ENCODE measurements at places on chromosomes 11 and 22.

DNA sequence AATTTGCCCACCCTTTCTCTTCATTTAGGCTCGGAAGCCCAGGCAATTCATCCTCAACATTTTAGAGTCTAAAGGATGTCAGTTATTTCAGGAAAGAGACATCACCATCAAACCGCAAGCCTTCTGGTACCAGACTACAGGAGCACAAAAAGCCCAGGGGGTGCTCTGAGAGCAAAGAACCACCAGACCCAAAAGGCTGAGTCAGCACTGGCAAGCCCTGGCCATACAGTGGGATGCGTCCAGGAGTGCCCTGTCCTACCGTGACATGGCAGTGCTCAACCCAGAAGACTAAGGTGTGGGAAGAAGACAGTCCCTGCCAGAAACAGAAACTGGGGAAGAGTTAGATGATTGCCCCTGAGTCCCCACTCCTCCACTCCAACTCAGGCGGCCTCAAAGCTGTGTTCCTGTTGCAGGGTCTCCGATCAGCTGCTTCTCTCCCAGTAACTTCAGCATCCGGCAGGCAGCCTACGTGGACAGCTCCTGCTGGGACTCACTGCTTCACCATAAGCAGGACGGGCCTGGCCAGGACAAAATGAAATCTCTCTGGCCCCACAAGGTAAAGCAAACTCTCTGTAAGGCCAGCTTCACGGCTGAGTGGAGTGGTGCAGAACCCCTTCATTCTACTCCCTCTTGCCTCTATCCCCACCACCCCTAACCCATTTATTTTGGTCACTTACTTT is 1.5 kb downstream of the PANX3 start:
- DNase-seq = no peak

DNA sequence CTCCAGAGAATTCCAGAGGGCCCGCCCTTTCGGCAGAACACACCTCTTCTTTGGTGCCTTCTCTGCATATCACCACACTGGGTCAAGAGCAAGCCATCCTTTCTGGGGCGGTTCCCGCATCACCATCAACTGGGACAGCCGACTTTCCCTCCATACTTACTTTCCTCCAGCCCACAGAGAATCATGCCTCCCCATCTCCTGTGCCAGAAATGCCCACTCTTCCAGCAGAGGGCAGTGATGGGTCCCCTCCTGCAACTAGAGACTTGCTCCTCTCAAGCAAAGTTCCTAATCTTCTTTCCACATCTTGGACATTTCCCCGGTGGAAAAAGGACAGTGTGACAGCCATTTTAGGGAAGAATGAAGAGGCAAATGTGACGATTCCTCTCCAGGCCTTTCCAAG is 157.7 kb downstream of the C11orf91 start:
- peak; percentile 67 for DNase-seq

DNA sequence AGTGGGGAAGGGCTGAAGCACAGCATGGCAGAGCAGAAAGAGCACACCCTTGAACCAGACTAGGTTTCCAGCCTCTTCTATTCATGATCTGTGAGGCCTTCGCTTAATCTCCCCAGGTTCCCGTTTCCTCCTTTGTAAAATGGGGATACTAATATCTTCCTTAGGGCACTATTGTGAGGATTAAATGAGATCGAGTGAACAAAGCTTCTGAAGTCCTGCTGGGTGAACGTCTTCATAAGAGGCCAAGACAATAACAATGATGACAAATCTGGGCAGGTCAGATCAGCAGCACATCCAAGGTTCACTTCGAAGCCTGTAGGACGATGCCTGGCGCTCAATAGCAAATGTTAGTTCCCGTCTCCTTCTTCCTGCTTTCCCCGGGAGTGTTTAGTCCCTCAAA is 38.6 kb upstream of the ZBED5 start:
- no peak for DNase-seq

- DNase-seq = no peak
Observed at GRCh38 chr11:94669023-94669422, 99.1 kb upstream of the AMOTL1 start.

DNA sequence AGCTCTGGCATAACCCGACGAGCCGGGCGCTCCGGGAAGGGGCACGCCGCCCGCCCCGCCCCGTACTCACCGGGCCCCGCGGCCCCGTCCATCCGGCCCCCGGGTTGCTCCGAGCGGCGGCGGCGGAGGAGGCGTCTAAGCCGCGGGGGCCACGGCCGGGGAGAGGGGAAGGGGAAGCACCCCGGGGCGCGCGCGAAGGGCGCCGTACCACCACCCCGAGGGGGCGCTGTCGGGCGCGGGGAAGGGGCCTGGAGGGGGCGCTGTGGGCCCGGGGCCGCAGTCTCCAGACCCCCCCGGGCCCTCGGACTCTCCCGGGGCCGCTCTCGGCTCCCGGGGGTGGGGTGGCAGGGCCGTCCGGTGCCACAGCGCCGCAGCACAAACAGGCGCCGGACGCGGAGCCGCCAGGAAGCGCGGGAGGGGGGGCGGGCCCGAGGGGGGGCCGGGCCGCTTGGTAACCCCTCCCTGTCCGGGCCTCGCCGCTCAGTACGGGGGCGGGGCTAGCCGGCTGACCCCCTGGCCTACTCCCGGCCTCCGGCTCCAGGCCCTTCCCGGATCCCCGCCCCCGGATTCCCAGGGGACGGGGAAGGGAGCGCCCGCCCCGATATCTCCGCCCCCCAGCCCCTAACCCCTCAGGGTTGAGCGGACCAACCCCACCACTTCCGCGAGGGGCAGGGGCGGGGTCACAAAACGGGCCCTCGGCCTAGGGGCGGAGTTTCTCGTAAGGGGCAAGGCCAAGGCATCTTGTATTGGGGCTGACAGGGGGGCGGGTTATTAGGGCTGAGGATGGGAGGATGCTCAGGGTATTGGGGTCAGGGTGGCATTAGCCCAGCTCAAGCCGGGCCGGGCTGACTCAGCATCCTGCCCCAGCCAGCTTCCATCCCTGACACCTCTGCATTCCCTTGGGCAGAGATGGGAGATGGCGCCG is at the start of the genes EML3 and ROM1:
Gene EML3 (minus strand): TSS at position 410 of the 925 bp plus-strand sequence. CDS start 318 bp downstream, at position 92.
Gene ROM1 (plus strand): TSS at position 892 of the 925 bp plus-strand sequence. CDS start 25 bp downstream, at position 917.
- peak; percentile 94 for DNase-seq

- DNase-seq = no peak
Observed at GRCh38 chr11:74838188-74838587, 89.5 kb downstream of the RNF169 start.

GRCh38 chr22:42315392-42315756 is 44.9 kb upstream of the TCF20 start:
- no peak for DNase-seq

GRCh38 chr11:104946907-104947306 is 21.5 kb downstream of the CASP4 start:
- DNase-seq = no peak

DNA sequence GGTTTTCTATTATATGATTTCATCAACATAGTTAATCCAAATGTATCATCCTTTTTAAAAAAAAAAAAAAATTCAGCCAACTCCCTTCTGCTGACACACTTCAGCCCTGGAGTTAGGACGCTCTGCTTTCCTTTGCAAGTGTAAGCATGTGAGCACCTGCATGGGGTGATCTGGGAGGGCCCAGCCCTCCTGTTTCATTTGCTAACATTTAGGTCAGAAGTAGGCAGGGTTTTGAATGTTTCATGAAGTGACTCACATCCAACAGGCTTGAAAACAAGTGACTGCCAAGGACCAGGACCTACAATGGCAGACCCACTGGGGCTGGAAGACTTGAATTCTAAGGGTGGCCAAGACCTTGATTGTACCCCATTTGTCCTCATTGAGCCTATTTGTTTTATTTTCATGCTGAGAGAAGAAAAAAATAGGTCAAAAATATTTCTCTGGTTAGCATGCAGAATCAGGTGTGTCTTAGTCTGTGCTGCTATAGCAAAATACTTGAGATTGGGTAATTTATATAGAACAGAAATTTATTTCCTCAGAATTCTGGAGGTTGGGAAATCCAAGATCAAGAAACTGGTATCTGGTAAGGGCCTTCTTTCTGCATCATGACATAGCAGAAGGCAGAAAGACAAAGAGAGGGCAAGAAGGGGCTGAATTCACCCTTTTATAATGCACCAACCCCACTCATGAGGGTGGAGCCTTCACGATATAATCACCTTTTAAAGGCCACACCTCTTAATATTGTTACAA is 137.6 kb downstream of the CD44 start:
- no peak for DNase-seq

GRCh38 chr11:121655537-121656327 is 203.0 kb upstream of the SORL1-AS1 start:
- DNase-seq = peak; percentile 87

DNA sequence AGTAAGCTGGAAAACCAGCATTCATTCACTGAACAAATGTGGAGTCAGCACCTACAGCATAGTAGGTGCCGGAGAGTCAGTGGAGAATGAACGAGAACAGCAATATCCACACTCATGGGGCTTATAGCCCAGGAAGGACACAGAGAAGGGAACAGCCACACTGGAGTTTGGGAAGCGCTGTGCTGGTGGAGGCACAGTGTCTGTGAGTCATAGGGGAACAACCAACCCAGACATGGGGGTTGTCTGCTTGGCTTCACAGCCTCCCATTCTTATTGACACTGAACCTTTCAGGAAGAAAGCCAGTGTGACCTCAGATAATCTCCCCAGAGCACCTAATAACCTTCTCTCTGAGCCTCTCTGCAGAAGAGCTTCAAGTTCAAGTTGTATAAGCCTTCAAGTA is 56.6 kb upstream of the UBASH3B start:
- no peak for DNase-seq

GRCh38 chr11:119717839-119718534 is 11.0 kb downstream of the NECTIN1 start:
- no peak for DNase-seq

DNA sequence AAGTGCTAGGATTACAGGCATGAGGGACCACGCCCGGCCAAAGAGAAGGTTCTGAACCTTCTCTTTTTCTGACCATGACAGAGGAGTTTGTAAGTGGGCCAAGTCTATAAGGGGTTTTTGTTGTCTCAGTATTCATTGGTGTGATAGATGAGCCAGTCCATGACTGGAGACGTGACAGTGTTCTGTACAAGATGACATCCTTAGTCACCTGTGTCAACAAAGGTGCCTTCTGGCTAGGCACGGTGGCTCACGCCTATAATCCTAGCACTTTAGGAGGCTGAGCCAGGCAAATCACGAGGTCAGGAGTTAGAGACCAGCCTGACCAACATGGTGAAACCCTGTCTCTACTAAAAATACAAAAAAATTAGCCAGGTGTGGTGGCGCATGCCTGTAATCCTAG is 4.2 kb upstream of the KLHL22 start:
- no peak for DNase-seq

- no peak for DNase-seq
Observed at GRCh38 chr11:31824879-31825837, 14.0 kb upstream of the PAX6 start.

DNA sequence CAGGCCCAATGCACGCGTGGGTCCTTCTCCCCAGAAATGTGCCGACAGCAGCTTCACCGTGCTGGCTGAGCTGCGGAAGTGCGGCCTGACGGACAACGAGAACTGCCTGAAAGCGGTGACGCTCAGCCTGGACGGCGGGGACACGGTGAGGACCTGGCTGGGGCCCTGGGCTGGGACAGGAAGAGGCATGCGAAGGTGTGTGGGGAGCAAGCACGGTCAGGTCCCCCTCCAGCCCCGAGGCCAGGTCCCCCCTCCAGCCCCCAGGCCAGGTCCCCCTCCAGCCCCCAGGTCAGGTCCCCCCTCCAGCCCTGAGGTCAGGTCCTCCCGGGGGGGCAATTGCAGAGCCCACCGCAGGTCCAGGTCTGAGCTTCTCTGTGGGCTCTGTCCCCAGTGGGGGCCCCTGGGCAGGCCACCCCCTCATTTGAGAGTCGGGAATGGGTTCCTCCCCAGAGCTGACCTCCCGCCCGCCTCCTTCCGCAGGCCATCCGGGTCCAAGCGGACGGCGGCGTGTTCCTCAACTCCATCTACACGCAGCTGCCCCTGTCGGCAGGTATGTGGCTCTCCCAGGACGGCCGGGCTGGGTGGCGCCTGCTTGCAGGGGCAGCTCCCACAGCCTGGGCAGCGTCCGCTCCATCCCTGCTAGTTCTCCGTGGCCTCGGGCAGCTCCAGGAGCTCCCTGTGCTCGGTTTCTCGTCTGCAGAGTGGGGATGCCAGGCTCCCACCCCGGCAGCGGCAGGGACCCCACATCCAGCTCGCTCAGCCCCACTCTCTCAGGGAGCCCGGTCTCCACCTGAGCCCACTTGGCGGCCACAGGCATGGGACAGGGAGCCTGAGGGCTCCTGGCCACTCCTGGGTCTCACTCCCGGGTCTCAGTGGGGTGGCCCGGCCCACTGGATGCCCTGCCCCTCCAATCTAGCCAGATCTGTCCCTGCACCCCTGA is 7.9 kb downstream of the MUC5B start:
- DNase-seq = peak; percentile 59

- DNase-seq = no peak
Observed at GRCh38 chr11:131471976-131472375, 101.6 kb downstream of the NTM start.

- no peak for DNase-seq
Observed at GRCh38 chr11:110829873-110830272, 117.6 kb upstream of the ARHGAP20 start.

GRCh38 chr11:121063728-121064127 is 37.3 kb upstream of the TECTA start:
- no peak for DNase-seq

GRCh38 chr11:46513934-46514342 is 79.9 kb downstream of the AMBRA1 start:
- DNase-seq = no peak

- peak; percentile 62 for DNase-seq
Observed at GRCh38 chr22:35313311-35314121, 13.8 kb downstream of the TOM1 start.

DNA sequence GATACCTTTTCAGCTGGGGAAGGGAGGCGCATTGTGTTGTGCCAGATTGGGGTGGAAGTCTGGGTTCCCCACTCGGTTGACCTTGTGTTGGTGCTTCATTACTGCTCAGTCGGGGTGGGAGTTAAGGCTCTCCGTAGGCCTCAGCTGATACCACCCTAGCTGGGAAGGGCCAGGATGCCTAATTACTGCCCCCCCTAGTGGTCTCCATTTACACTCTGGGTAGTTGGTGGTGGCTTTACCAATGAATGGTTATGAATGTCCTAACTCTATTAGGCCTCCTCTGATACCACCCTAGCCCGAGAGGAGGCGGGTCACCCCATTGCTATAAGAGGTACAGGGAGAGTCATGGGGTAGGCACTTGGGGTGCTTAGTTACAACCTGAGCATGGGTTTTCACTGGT is 27.5 kb upstream of the HIKESHI start:
- DNase-seq = no peak

DNA sequence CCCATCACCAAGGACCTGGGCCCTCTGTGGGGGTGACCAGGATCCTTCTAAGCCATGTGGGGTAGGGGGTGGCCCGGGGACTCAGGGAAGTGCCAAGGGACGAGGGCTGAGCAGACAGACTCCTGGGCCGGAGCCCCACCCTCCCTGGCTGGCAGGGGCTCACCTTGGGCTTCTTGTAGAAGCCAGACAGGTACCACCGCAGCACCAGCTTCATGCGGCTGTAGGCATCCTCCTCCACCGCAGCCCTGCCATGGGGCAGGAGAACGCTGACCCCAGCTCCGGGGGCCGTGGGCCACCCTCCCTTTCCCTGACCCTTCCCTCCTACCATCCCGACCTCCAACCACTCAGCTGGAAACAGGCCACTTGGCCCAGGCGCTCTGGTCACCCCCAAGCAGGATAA is 45.9 kb upstream of the CARS1 start:
- peak; percentile 56 for DNase-seq

GRCh38 chr22:18057568-18058209 is 20.1 kb upstream of the PEX26 start:
- DNase-seq = no peak
